ENCODE measurements at places on chromosomes 12 and 14. TPM values are rescaled to one million over a fixed set of nuclear protein-coding genes. Genes with fewer than 3 reads are reported as not detected.
A peak's percentile ranks its signal among the peaks of the same experiment; 100 is the strongest.

Gene OR11H6
- not detected for total RNA-seq

DNA sequence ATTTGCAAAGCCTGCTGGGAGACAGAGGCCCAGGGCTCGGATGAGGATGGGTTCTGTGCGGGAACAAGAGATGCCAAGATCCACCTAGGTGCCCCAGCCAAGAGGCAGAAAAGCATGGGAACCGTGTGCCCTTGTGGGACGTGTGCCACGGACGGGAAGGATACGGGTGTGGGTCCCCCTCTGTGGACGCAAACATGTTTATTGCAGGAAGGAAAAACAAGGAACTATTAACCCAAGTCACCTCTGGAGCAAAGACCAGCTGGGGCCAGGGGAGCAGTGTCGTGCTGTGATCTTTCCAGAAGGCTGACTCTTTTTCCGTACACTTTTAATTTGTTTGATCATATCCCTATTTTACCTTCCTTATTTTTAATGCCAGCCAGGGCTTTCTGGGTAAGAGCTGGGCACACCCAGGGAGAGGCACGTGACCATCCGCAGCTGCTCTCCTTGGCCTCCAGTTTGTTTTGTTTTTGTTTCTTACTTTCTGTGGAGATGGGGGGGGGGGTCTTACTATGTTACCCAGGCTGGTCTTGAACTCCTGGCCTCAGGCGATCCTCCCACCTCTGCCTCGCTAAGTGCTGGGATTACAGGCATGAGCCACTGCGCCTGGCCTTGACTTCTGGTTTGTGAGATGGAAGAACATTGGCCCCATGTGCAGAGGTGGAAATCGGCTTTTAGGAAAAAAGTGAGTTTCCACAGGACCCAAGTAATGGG, 20.7 kb downstream of the SCARB1 start:
- no peak for DNase-seq

Gene CIT
- 2.4 TPM for total RNA-seq

- no peak for DNase-seq
Measured at GRCh38 chr14:87251011-87251410, 742.0 kb downstream of the GALC start.

- peak; percentile 49 for DNase-seq
Measured at GRCh38 chr12:117352206-117352605, 9.2 kb downstream of the NOS1 start.
